Testis (tissue), 5 donors: ENCODE measurements at places on chromosomes 2 and 18. TPM values are rescaled to one million over a fixed set of nuclear protein-coding genes. Genes with fewer than 3 reads are reported as not detected.

KLHL14 gene
- polyA plus RNA-seq = 2.7 TPM

CCDC178 gene
- 8.6 TPM for polyA plus RNA-seq

ASB18 gene
- polyA plus RNA-seq = 0.67 TPM

ZNF396 gene
- 9.3 TPM for polyA plus RNA-seq

NEU2 gene
- not detected for polyA plus RNA-seq

CPSF3 gene
- 112 TPM for polyA plus RNA-seq

- DNase-seq = no peak
Observed at GRCh38 chr2:216453955-216454614, 41.8 kb downstream of the SMARCAL1 start.

DNA sequence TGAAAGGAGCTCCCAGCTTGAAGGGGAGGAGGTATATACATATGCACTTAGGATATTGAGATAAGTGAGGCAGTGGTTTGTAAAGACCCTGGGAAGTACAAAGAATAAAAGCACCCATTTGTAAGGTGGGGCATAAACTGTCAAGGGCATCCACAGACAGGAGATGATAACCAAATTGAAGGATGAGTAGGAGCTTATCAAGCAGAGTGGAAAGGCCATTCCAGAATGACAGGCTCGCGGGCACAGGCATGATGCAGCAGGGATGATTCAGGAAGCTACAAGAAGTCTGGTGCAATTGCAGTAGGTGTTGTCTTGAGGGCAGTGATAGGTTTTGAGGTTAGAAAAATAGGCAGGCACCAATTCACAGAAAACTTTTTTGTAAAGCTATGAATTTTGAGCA lies 504.8 kb downstream of the PIK3C3 start:
- no peak for DNase-seq

GRCh38 chr18:50671376-50671775 lies 111.5 kb downstream of the MAPK4 start:
- DNase-seq = no peak

DNA sequence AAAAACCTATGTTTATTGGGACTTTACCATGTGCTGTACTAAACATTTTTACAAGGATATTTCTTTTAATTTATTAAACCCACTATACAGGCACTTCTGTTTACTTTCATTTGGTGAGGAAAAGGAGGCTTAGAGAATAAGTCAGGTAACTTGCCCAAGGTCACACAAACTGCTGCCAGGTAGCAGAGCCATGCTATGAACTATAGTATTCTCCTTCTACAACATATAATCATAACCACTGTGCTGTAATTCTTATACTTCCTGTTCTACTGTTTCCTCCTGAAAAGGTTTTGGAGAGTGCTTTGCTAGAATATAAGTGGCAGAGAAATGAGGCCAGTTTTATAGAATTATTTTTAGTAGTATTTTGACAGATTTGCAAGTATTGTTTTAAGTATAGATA lies 29.5 kb downstream of the SLC39A10 start:
- no peak for DNase-seq

DNA sequence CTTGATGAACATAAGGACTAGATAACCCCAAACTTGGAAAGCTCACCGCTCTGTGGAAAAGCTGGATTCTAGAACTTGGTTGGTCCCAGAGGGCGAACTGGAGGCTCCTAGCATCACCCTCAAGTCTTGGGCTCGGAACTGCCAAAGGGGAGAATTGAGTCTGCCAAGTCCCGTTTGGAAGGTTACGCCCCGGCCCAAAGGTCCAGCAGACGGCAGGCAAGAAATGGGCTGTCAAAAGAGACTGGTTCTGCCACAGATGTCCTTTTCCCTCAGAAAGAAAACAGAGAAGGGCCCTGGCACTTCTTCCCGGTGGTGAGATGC lies 182.2 kb downstream of the ANAPC1 start:
- no peak for DNase-seq

DNA sequence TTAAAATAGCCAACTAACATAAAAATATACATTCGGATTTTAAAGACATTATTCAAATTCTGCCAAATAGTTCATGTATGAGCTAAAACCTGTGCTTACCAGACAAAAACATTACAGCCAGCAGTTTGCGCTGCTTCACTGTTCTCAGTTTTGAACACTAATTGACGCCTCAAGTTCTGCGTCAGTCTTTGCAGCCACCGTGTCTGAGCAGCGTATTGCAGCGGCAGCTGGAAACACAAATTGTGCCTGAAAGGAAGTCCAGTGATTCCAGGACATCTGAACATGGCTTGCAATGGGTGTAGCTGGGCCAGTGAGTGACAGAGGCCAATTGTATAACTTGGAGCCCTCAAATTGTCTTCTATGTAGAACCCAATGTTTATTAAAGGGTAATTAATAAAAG lies 267.6 kb downstream of the TFCP2L1 start:
- DNase-seq = no peak

- no peak for DNase-seq
Observed at GRCh38 chr2:112579241-112579640, 5.2 kb upstream of the CHCHD5 start.

GRCh38 chr18:24189664-24190346 lies 50.9 kb downstream of the CABYR start:
- no peak for DNase-seq

DNA sequence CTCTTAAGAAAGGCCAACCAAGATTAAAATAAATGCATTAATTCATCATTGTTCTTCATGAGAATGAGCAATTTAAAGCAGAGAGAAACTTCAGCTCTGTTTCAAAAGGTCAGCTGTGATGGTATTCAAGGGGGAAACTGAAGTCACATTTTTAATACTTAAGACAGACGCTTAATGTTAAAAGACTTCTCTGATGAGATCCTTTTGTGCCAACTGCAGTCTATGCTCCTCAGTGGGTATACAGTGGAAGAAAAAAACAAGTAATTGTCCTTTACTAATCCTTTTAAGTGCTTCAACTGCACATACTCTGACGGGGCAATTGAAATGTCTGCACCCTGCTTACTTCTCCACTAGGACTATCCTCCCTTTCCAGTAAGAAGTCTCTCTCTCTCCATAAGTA lies 309.7 kb downstream of the GULP1 start:
- no peak for DNase-seq

DNA sequence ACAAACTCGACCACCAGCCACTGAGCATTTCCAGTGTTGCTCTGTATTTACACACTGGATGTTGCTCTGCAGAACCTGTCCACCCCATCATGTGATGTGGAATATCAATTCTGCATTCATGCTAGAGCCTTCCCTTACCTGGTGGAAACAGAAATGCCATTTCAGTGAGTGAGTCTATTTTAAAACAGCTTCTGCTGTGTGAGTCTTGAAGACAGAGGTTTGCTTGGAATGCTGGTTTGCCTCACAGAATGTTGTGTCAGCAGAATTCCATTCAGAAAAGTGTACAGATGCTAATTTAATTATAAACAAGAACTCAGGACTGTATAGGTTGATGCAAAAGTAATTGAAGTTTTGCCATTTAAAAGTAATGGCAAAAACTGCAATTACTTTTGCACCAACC lies 118.3 kb downstream of the MAP3K20 start:
- DNase-seq = no peak

DNA sequence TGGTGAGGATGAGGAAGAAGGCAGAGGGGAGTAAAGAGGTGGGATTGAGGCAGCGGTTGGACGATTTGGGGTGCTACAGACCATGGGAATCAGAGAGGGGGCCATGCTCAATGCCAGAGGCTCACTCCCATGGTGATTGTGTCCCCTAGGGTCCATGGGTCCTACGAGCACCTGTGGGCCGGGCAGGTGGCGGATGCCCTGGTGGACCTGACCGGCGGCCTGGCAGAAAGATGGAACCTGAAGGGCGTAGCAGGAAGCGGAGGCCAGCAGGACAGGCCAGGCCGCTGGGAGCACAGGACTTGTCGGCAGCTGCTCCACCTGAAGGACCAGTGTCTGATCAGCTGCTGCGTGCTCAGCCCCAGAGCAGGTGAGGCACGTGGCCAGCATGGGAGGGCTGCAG lies 5.2 kb downstream of the CAPN10 start:
- no peak for DNase-seq
